T-helper 17 cell (primary cell): ENCODE measurements at places on chromosomes 16 and 17.

DNA sequence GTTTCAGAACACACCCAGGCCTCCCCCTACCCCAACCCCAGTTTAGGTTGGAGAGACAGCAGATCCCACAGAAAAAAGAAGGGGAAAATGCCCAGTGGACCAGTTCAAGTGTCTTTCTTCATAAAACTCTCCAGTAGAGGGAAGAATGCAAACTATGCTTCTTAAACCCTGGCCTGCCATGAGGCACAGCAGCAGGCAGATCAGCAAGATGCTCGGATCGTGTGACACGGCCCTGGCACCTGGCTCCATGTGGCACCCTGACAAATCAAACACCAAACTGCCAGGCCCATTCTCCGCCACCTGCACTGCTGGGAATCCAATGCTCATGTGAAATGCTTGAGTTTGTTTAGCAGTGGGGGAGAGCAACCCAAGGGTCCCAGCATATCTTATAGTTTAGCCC is 166.8 kb downstream of the SOX9 start:
- DNase-seq = no peak

DNA sequence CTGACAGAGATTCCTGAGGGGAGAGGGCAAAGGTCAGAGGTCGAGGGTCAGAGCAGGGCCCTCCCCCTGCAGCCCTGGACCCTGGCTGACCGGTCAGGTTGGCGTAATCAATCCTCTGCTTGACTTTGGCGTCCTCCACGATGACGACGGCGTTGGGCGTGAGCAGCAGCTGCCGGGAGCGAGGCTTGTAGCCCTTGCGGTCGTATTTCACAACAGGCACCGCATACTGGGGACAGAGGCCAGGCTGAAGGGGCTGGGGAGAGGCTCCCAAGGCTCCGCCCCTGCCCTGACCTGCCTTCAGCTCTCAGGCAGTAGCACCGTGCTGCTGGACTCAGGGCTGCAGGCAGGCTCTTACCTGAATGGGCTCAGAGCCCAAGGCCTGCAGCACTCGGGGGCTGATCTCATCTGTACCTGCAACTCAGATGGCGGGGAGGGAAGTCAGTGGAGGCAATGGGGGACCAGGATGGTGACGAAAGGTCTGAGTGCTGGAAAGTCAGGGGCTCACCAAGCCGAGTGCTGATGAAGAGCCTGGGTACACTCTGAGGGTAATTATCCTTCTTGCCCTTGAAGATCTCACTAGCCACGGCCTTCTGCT is 12.0 kb upstream of the CRK start:
- no peak for DNase-seq

DNA sequence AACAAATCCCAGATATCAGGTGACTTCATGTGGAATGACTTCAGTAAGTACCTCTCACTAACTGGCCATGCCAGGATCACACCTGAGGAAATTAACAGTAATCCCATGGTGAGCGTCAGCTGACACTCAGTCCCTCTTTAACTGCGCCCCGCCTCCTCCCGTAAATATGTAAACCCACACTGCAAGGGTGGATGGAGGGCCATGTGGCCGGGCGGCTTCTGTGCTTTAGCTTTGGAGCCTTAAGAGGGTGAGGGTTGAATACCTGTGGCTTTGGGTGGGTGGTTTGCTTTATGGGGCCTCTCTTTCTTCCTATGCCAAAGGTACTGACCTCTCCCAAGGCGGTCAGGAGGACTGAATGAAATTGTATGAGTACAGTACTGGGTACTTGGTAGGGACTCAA is 141.7 kb downstream of the MRM1 start:
- DNase-seq = no peak

DNA sequence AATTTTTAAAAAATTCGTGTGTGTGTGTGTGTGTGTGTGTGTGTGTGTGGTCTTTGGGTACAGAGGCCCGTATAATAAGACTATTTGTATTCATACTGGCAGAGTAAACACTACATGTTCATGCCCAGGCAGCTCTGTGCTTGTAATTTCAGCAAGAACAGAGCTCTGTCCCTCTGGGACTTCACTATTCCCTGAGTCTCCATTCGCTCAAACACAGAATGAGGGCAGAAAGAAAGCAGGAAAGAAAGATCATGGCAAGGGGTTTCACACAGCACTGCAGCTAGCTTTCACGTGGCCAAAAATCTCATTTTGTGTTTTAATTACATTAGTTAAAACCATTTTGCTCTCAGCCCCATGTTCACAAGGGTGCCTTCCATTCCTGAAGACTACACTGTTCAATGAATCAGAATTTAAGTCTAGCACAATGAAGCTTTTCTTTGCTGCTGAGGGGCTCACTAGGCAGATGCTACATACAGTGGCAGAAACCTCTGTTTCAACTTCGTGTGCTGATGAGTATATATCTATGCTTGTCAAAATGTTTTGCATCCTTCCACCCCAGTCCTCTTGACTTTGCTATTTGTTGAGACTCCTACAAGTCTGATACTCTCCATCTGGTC is 198.4 kb upstream of the C17orf78 start:
- no peak for DNase-seq

GRCh38 chr16:19967963-19968362 is 83.3 kb upstream of the GPRC5B start:
- DNase-seq = no peak

GRCh38 chr17:48814504-48814903 is 2.5 kb downstream of the TTLL6 start:
- DNase-seq = peak; percentile 46
